ENCODE measurements at places on chromosomes 11 and 22. TPM values are rescaled to one million over a fixed set of nuclear protein-coding genes. Genes with fewer than 3 reads are reported as not detected.
A peak's percentile ranks its signal among the peaks of the same experiment; 100 is the strongest.

The DEUP1 gene
- not detected for total RNA-seq

DNA sequence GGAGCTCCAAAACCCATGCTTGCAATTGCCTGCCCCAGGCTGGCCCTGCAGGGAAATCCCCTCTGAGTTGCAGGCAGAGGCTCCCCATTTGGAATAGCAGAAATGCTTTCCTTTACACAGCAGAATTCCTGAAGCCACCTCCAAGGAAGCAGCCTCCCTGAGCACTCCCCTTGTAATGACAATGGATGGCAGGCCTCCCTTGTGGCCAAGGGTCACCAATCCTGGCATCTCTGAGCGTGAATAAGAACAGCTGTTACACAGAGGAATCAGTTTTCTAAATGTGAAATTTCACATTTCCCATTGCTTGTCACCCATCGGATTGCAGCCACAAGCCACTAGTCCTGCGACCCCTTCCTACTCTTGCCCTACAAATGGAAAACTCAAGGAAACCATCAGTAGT lies 107.6 kb downstream of the GALNT18 start:
- H3K36me3 ChIP-seq, result no peaks in the 10 kb centered on the region
- DNase-seq, result no peak
- no peaks in the 10 kb centered on the region for H3K4me1 ChIP-seq
- no peaks in the 10 kb centered on the region for H3K27me3 ChIP-seq

DNA sequence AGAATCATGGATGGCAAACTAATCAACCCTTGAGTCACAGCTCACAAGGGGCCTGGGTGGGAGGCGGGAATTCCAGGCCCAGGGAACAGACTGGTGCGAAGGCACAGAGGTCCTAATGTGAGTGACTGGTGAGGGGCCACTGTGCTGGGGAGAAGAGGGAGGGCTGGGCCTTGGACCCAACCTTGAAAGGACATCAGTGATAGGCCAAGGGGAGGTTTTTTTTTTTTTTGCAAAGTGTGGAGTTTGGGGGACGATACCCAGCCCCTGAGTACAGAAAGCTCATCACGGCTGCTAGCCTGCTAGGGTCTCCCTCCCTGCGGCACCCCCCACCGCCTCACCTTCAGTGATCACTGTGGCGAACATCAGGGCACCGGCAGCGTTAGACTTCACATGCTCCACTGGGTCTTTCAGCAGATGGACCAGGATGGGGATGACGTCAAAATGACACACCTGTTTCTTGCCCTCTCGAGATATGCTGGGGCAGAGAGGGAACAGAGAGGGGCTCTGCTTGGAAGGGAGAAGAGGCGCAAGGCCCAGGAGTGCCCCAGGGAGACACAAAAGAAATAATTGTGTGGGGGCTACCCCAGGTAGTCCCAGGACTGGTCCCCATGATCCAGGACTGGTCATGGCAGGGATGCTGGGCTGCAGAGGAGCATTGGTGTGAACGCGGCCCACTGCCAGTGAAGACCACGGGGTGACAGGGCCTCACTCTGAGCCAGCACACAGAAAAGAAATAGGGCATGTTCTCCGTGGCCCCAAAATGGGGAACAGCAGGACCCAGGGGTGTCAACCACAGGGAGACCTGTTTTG lies 8.6 kb upstream of the GNAZ start:
- no peaks in the 10 kb centered on the region for H3K27me3 ChIP-seq
- peaks cover 5% of the 10 kb centered on the region for H3K4me1 ChIP-seq
- DNase-seq, result no peak
- no peaks in the 10 kb centered on the region for H3K36me3 ChIP-seq
- no peak overlapping the region for H3K27ac ChIP-seq

GRCh38 chr11:36214976-36215692 lies 74.1 kb downstream of the COMMD9 start:
- no peak overlapping the region for H3K27ac ChIP-seq
- no peaks in the 10 kb centered on the region for H3K27me3 ChIP-seq
- H3K36me3 ChIP-seq, result no peaks in the 10 kb centered on the region
- H3K4me3 ChIP-seq, result no peak overlapping the region

The HTR3A gene
- total RNA-seq, result 13.8 TPM

The ALKBH3 gene
- total RNA-seq, result 27.3 TPM

The LRRC32 gene
- total RNA-seq, result 1.0 TPM

DNA sequence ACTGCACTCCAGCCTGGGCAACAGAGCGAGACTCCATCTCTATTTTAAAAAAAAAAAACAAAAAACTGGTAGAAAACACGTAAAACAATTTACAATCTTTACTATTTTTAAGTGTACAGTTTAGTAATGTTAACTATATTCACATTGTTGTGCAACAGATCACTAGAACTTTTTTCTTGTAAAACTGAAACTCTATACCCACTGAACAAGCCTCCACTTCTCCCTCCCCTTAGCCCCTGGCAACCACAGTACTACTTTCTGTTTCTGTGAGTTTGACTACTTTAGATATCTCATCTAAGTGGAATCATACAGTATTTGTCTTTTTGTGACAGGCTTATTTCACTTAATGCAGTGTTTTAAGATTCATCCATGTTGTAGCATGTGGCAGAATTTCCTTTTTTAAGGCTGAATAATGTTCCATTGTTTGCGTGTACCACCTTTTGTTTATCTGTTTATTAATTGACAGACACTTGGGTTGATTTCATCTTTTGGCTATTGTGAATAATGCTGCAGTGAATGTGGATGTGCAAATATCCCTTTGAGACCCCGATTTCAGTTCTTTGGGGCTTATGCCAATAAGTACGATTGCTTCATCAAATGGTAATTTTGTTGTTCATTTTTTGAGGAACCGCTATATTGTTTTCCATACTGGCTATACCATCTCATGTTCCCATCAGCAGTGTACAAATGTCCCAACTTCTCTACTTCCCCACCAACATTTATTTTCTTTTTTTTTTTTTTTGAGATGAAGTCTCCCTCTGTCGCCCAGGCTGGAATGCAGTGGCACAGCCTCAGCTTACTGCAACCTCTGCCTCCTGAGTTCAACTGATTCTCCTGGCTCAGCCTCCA lies 11.0 kb downstream of the DDB2 start:
- H3K4me1 ChIP-seq, result no peaks in the 10 kb centered on the region
- no peak for DNase-seq
- H3K27ac ChIP-seq, result no peak overlapping the region
- no peaks in the 10 kb centered on the region for H3K27me3 ChIP-seq
- no peak overlapping the region for H3K4me3 ChIP-seq

GRCh38 chr11:128323381-128323780 lies 264.0 kb downstream of the ETS1 start:
- H3K4me1 ChIP-seq, result peaks cover 32% of the 10 kb centered on the region
- H3K36me3 ChIP-seq, result no peaks in the 10 kb centered on the region
- no peaks in the 10 kb centered on the region for H3K27me3 ChIP-seq
- peak; percentile 52 for DNase-seq
- no peak overlapping the region for H3K27ac ChIP-seq

DNA sequence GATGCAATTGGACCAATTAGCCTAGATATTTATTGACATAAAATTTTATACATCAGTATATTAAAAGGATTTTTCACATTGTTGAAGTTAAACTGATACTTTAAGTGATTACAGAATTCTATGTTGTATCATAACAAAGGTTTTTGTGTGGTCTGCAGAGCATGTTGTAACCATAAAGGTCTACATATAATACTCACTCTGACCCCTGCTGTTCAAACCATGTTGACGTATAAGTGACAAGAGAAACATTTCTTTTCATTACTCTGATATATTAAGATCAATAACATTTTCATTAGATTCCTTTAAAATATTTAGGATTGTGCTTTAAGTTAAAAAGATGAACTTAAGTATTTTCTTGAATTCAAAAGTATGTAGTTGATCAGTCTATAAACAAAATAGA lies 63.9 kb downstream of the GAS2 start:
- no peaks in the 10 kb centered on the region for H3K27me3 ChIP-seq
- no peaks in the 10 kb centered on the region for H3K4me1 ChIP-seq
- H3K36me3 ChIP-seq, result no peaks in the 10 kb centered on the region
- no peak overlapping the region for H3K27ac ChIP-seq
- peak; percentile 18 for DNase-seq

GRCh38 chr11:101523634-101524260 lies 60.1 kb downstream of the TRPC6 start:
- peaks cover 8% of the 10 kb centered on the region for H3K4me1 ChIP-seq
- no peaks in the 10 kb centered on the region for H3K27me3 ChIP-seq
- H3K4me3 ChIP-seq, result no peak overlapping the region
- no peak for DNase-seq

The CXCR5 gene
- total RNA-seq, result 108 TPM

DNA sequence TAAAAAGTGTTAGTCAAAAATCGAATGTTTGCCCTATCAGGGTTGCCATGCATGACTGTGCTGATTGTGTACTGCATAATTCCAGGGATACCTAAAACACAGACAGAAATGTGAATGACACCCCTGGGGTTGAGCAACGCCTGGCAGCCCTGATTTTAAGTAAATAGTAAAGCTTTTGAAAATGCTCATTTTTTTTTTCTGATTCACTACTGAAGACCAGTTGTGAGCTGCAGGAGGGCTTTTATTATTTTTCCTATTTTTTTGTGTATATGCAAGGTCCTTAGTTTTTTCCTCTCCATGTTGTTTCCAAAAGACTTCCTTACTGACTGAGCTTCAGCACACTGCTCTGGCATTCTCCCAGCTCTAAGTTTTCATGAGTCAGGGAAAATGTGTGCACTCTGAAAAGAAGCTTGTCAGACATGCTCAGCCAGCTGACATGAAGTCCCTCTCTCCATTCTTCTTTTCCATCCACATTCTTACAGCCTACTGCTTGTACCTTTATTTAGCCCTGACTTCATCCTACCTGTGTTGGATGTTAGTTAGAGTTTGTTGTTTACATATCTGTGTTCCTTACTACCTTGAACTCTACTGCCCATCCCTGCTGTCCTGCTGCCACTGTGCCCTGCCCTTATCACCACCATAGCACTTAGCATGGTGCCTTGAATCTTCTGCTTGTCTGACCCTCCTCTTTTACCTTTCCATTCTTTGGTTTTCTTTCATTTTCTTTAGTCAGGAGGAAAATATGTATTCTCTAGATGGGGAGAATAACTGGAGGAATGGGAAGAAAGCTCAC lies 79.5 kb downstream of the HORMAD2 start:
- H3K27me3 ChIP-seq, result no peaks in the 10 kb centered on the region
- no peak overlapping the region for H3K4me3 ChIP-seq
- H3K27ac ChIP-seq, result no peak overlapping the region
- H3K36me3 ChIP-seq, result no peaks in the 10 kb centered on the region
- no peak for DNase-seq

DNA sequence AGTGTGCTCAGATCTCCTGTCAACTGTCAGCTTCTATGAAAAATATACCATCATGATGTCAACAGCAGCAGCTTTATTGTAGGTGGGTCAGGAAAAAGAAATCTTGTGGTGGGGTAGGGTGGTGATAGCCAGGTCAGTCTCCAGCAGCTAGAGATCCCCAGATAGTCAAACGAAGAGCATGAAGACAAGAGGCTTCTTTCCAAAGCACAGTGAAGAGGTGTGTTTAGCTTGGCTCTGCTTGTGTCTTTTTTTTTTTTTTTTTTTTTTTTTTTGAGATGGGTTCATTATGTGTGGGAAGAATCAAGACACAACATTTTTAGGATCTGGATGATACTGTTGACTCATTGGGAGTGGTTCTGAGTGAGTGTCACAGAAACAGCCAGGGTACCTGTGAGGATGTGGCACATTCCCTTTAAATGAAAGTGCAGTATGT lies 1075.5 kb downstream of the NTM start:
- H3K4me3 ChIP-seq, result no peak overlapping the region
- no peak for DNase-seq
- no peaks in the 10 kb centered on the region for H3K36me3 ChIP-seq
- no peaks in the 10 kb centered on the region for H3K27me3 ChIP-seq

- H3K4me3 ChIP-seq, result no peak overlapping the region
- H3K27me3 ChIP-seq, result no peaks in the 10 kb centered on the region
- no peaks in the 10 kb centered on the region for H3K4me1 ChIP-seq
- no peak for DNase-seq
Measured at GRCh38 chr22:49541693-49542230, 285.9 kb downstream of the BRD1 start.

GRCh38 chr22:20550851-20551744 lies 43.7 kb downstream of the MED15 start:
- DNase-seq, result peak; percentile 54
- H3K36me3 ChIP-seq, result no peaks in the 10 kb centered on the region
- H3K4me1 ChIP-seq, result peaks cover 20% of the 10 kb centered on the region

DNA sequence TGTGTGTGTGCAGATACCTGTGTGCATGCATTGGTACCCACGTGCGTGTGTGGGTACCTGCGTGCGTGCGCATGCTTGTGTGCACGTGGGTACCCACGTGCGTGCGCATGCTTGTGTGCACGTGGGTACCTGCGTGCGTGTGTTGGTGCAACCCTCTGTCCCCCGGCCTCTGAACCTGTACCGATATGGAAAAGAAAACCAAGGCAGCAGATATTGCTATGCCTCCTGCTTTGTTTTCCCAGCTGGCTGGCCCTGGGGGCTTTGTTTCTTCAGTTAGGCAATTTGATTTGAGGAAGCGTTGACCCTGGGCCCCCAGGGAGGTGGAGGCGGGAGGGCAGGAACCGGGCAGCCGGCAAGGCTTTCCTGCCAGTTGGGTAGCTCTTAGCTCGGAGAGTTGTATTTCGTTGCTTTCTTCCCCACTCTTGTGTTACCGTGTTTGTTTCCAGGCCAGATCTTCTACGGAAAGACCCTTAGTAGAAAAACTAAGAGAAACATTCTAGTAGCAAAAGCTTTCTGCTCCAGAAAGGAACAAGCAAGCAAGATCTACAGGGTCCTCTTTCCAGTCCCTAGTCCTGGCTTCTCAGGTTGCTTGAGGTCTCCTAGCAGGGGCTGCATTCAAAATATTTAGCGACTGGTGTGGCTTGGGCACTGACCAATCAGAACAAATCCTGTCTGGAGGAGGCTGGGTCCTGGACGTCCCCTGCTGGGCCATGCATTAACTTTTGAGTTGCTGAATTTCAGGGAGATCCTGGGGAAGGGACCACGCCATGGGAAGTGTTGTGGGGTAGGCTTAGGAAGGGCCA lies 26.3 kb upstream of the SORL1-AS1 start:
- H3K36me3 ChIP-seq, result peaks cover 14% of the 10 kb centered on the region
- H3K4me3 ChIP-seq, result no peak overlapping the region
- peaks cover 40% of the 10 kb centered on the region for H3K4me1 ChIP-seq
- H3K27me3 ChIP-seq, result no peaks in the 10 kb centered on the region
- H3K27ac ChIP-seq, result no peak overlapping the region

The ISX gene
- not detected for total RNA-seq

DNA sequence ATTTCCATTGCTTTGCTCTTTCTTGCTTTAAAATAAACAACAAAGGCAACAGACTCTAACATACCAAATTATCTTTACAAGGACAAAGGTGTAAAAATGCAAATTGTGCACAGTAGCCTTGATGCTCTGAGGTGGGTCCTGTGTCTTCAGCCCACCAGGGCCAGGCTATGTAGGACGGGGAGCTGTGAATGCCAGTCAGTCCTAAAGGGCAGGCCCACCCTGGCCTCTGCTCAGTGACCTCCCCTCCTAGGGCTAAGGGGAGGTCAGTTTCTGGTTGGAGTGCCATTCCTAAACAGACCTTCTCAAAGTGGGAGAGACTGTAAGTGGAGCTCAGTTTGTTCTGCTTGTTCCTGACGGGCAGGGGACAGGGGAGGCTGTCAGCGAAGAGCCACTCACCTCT lies 78.0 kb upstream of the SUSD2 start:
- no peaks in the 10 kb centered on the region for H3K4me1 ChIP-seq
- H3K36me3 ChIP-seq, result peaks cover 23% of the 10 kb centered on the region
- DNase-seq, result no peak
- no peak overlapping the region for H3K4me3 ChIP-seq
- no peak overlapping the region for H3K27ac ChIP-seq

All from B cell (primary cell).